HT1080 (cell line): ENCODE measurements at places on chromosomes 5 and 9. TPM values are rescaled to one million over a fixed set of nuclear protein-coding genes. Genes with fewer than 3 reads are reported as not detected.
A peak's percentile ranks its signal among the peaks of the same experiment; 100 is the strongest.

ACTBL2 gene
- total RNA-seq: 0.47 and 0.80 TPM in 2 replicates

NIM1K gene
- total RNA-seq: 0.02 TPM in 1 of 2 replicates, not detected in the other

NTRK2 gene
- not detected in 2 replicates for total RNA-seq

ZNF483 gene
- total RNA-seq: not detected in 2 replicates

ADAMTS6 gene
- 30.1 and 31.8 TPM in 2 replicates for total RNA-seq

CSF1R gene
- total RNA-seq: 2.3 and 3.9 TPM in 2 replicates

SLC36A3 gene
- total RNA-seq: not detected in 2 replicates

GRCh38 chr9:89891221-89891590 lies 286.4 kb downstream of the GADD45G start:
- DNase-seq: no peak

DNA sequence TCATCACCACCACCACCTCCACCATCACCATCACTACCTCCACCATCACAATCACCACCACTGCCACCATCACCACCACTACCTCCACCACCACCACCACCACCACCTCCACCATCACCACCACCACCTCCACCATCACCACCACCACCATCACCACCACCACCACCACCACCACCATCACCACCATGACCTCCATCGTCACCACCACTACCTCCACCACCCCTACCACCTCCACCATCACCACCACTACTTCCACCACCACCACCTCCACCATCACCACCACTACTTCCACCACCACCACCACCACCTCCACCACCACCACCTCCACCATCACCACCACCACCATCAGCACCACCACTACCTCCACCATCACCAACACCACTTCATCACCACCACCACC lies 23.5 kb upstream of the ADCY2 start:
- DNase-seq: no peak

GRCh38 chr9:1050125-1050895 lies at the start of gene DMRT2:
Gene DMRT2 (plus strand): TSS chr9:1050357. CDS start chr9:1051614, 1,257 bp downstream.
- DNase-seq: no peak

- no peak for DNase-seq
Measured at GRCh38 chr9:89768650-89769071, 163.8 kb downstream of the GADD45G start.

GRCh38 chr5:148523139-148523538 lies 131.2 kb downstream of the HTR4 start:
- DNase-seq: no peak

DNA sequence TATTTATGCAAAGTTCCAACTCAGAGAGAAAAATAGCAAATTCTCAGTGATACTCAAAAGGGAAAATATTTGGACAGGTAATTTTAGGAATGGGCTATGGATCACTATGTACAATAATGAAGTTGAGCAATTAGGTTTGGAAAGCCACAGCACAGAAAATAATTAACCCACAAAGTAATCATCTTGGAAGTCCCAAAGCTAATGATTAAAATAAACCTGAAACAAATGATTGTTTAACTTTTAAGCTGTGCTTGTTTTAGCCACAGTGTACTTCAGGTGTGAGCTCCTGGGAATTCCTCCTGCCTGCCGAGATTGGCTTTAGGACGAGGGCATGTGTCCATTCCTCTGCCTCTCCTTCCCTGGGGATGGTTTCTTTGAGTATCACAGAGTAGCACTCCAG lies 403.9 kb downstream of the ZSWIM6 start:
- no peak for DNase-seq

DNA sequence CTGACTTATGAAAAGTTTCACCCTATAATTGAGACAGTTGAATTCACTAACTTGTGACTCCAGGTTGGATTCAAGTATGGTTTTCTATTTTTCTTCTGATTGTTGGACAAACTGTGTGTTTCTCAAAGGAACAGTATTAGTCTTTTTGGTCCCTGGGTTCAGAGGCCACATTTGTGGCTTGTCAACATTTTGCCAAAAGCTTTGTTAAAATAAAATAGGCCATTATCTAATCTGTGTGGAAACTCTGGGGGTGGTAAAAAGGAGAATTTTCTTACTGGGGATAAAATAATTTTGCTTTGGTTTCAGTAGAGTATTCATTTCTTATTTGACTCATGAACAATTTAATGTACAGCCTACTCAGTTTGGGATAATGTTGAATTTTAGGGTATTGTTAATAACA lies 166.3 kb downstream of the TMEM167A start:
- DNase-seq: no peak

GRCh38 chr9:129319938-129320481 lies 141.9 kb upstream of the IER5L start:
- no peak for DNase-seq

GRCh38 chr9:89426384-89426961 lies 71.4 kb downstream of the SEMA4D start:
- no peak for DNase-seq

- DNase-seq: peak; percentile 12
Measured at GRCh38 chr5:132877938-132878337, 4.5 kb downstream of the LEAP2 start.

GRCh38 chr5:163350083-163350482 lies 87.3 kb upstream of the CCNG1 start:
- DNase-seq: peak; percentile 8

GRCh38 chr9:80326105-80326504 lies 754.3 kb downstream of the TLE4 start:
- no peak for DNase-seq

DNA sequence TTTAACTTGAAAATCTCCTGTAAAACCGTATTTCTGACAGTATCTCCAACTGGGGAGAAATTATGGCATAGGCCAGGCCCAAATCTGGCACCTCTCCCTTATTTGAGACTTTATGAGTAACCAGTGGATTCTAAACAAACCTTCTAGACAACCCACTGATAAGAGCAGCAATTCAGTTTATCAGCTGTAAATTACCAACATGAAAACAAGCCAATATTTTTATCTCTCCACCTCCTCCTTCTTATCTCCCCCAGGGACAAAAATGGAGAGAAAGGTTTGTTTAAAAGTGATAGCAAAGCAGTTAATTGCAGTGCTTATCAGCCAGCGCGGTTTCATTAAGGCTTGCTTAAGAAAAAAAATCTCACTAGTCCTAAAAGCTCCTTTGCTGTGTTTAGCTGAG lies 53.8 kb downstream of the KCNV2 start:
- DNase-seq: no peak

GRCh38 chr5:173018358-173018757 lies 34.8 kb downstream of the ATP6V0E1 start:
- no peak for DNase-seq

- DNase-seq: no peak
Measured at GRCh38 chr5:171848911-171849520, 63.4 kb downstream of the SMIM23 start.

DNA sequence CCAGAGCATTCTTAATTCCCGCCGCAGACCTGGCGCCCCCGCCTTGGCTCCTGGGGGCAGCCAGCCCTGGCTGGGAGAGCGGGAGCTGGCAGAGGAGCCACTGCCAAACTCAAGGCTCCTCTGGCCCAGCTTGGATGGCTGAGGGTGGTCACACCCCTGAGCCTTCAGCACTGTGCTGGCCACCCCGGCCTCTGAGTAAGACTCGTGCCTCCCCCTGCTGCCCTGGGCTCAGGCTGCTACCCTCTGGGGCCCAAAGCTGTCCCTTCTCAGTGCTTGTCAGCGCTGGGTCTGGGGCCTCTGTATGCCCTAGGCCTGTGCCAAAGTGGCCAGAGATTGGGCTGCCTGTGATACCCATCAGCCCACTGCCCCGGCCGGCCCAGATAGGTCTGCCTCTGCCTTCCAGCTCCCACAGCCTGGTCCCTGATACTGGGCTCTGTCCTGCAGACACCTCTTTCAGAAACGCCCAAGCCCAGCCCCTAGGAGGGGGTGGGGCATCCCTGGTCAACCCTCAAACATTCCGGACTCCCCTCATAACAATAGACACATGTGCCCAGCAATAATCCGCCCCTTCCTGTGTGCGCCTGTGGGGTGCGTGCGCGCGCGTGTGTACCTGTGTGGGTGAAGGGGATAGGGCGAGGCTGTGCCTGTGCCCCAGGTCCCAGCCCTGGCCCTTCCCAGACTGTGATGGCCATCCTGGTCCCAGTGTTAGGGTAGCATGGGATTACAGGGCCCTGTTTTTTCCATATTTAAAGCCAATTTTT lies 4.4 kb upstream of the PRR7 start:
- DNase-seq: no peak

DNA sequence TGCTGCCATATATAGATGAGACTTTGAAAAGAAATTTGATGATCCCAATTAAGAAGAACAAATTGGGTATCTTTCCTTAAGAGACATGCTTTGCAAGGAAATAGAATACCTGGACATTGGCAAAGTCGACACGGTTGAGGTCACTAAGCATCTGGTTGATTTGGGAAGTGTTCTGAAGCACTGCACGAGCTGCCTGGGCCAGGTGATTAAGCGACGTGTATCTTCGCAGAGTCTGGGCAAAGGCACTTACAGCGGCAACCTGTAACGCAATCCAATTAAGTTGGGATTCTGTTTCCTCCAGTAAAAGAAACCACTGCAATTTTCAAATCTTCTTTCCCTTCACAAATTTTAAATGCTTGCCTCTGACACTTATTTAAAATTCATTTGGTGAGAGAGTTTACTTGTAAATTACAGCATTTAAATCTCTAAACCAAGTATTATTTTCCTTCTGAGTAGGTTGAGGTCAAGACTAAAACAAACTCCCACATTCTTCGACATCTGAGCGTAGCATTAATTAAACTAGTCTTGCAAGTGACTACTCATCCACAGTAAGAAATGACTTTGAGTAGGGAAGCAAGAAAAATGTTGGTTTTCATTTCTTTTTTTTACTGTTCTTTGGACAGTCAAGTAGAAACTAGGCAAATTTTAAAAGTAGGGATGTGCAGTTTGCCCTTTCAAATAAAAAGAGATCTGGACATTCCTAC lies 262.8 kb downstream of the RFX3 start:
- no peak for DNase-seq

GRCh38 chr5:57855831-57856230 lies 373.2 kb upstream of the ACTBL2 start:
- DNase-seq: no peak

GRCh38 chr9:38127271-38127839 lies 58.3 kb upstream of the SHB start:
- DNase-seq: no peak
